ENCODE measurements at places on chromosomes 7 and 10.

- no peak for DNase-seq
Measured at GRCh38 chr10:103652599-103653281, 159.2 kb downstream of the NEURL1 start.

DNA sequence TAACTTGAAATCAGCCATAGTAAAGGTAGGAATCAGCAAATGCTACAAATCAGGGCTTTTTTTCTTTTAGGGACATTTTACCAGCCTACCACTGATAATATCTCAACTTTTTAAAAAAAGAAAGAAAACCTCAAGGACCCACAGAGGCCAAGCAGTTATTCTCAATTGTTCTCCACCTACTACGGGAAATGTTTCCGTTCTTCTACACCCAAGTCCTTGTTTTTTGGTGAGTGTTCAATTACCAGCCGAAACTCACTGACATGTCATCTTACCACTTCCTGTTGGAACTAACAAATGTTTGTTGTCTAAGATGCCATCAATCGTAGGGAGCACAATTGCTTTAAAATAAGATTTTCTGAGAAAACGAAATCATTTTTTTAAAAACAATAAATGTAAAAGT is 50.2 kb upstream of the CDK1 start:
- DNase-seq: no peak

DNA sequence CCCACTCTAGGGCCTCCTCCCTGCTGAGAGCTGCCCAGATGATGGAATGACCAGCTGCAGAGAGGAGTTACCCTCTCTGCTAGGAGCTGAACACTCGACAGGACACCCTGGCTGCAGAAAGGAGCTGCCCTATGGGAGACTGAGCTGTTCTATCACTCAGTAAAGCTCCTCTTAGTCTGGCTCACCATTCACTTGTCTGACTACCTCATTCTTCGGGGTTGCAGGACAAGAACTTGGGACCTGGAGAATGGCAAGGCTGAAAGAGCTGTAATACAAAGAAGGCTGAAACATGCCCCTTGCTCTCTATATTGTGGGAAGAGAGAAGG is 30.5 kb downstream of the CRTAC1 start:
- no peak for DNase-seq

GRCh38 chr10:1523221-1523620 is 214.1 kb downstream of the ADARB2 start:
- no peak for DNase-seq

DNA sequence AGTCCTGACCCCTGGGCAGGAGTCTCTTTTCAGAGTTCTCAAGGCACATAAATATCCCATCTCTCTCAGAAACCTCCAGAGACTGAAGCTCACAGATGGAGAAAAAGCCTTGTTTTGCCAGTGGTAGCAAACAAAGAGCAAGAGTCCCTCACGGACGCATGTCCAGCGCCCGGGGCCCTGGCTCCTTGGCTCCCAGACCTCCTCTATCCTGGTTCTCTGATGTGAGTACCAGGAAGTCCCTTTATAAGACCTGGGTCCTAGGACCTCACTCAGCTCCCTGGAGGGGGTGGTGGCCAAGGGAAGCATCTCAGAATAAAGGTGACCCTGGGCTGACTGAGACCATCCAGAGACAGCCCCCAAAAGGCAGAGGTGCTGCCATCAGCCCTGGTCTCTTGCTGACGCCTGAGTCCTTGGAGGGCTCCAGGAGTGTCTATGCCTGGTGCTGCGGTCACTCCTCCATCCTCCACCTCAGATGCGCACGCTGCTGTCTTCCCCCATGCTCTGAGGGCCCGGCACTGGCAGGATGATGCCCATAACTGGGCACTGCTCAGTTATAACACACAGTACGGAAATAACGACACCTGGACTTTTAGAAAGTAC is 221.5 kb downstream of the TNS3 start:
- no peak for DNase-seq

DNA sequence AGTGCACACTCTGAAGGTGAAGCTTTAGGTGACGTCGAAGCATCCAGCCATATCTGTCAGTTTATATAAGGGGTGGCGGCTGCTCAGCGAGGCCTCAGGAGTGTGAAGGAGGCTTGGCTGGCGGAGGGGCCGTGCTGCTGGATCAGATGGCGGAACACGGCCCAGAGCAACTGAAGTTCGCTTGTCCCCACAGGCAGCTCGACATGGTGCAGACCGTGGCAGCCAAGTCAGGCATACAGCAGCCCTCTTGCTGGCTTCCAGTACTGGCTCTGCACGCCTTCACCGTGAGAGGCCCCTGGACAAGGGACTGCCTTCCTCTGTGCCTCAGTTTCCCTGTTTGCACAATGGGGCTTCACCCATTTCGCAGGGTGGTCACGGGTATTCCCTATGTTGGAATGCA is 443.5 kb downstream of the DNAJB6 start:
- DNase-seq: no peak

DNA sequence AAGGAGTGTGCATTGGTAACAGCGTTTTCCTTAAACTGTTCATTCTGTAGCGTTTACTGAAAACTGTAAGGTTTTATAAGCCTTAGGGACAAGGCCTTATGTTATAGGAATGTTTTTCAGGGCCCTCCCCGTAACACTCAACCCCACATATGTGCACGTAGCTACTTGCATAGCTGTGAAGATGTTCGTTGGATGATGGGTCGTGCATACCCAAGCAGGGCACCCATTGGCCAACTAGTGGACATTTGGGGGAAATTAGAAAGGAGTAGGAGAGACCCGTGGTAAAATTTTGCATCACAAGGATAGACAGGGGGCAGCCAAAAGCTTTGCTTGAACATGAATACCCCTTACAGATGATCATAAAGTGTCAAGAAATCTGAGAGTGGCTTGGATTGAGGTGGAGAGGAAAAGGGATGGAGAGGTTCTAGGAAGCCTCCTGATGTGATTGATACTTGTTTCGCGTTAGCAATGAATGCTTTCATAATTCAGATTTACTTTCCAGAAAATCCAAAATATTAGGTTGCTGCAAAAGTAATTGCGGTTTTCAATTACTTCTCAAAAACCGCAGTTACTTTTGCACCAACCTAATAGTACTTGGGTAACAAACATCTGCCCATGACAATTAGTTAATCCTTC is 878 bp downstream of the SEC61A2 start:
- peak; percentile 78 for DNase-seq

DNA sequence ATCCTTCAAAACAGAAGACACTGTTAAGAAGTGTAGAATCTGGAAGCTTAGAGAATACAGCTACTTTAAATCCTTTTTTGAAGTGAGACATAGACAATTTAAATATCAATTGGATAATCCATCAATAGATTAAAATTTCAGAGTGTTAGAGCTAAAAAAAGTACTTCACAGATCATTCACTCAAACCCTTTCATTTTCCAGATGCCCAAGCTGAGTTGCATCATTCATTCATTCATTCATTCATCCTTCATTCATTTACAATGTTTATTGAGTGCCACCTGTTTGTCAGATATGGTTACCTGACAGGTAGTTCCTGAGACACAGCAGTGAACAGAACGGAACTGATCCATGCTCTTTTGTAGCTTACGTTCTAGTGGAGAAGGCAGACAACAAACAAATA is 290.7 kb upstream of the MTPN start:
- no peak for DNase-seq

DNA sequence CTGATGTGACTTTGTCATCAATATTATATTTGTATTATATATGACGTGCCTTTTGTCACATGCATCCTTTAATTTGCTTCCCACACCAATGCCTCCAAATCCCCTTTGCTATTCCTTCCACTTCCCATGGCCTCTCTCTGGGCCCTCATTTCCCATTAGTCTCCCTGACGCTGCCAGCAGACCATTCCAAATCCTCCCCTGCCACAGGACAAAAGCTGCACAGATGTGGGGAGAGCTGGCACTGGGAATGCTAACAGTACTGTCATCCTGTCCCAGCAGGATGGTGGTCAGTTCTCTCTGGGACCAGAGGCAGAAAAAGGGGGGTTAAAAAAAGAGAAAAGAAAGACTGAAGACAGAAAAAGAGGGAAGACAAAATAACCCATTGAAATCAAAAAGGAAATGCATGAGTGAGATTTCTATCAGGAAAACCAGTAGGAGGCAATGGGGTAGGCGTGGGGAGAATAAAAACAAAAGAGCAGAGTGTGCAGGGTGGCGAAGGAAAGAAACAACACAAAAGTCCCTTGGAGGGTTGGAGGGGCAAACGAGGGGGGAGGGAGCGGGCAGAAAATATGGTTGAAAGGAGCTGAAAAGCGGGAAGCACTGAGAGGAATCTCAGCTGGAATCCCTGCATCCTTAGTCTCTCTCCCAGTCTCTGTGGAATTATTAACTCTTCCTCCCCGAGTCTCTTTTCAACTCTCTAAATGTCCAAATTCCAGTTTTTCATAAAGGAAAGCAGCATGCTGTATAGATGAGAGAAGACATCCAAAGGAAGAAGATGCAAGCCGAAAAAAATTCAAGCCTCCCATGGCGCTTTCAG is 59.2 kb upstream of the PTN start:
- no peak for DNase-seq

DNA sequence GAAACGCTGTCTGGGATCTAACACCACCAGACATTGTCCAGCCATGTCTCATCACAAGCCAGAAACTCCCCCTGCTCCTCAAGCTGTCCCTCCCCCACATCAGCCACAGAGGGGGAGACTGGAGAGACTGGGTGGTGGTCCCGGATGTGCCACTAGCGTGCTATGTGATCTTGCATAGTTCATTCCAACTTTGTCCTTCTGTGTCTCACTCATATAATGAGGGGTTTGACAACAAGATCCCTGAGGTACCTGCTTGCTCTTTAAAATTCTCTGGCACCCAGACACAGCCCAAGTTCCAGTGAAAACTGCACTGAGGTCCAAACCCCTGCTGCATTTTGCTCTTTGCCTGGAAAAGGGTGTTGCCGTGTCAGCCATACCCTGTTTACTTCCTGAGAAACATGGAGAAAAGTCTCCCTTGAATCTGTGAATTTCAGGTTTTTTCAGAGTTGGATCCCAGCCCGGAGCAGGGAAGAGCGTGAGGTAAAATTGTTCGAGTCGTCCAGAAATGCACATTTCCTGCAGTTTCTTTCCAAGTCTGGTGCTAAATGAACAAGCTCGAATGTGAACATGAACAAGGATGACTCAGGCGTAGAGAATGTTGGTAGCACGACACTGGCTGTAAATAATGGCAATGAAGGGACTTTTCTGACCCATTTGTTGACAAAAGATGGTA is 156.6 kb downstream of the CCDC3 start:
- DNase-seq: peak; percentile 81
